Hematopoietic multipotent progenitor cell (in vitro differentiated cells): ENCODE measurements at places on chromosomes 13 and 19. TPM values are rescaled to one million over a fixed set of nuclear protein-coding genes. Genes with fewer than 3 reads are reported as not detected.

DNA sequence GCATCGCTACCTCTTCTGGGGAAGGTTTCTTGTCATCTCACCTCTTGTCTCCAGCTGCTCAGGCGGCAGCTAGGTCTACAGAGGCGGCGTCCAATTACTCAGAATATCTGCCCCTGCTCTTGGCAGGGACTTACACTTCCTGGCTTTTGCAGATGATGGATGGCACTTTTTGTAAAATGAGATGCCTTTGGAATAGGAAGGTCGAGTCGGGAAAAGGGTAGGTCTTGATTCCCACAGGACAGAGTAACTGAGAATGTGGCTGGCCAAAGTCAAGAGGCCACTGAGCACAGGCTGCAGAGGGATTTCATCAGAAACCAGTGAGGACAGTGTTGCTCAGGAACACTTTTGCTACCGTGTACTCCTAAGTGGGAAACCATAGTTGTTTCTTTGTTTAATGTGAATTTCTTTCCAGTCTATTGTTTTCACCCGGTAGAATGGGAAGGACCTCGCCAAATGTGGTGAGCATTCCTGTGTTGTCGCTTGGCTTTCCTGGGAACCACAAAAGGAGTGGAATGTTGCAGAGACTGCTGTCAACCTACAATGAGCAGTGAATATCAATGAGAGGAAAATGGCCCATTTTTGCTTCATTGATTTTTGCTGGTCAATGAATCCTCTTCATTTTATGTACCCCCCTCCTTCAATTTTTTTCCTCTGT lies 383.7 kb downstream of the HS6ST3 start:
- no peak for DNase-seq

DNA sequence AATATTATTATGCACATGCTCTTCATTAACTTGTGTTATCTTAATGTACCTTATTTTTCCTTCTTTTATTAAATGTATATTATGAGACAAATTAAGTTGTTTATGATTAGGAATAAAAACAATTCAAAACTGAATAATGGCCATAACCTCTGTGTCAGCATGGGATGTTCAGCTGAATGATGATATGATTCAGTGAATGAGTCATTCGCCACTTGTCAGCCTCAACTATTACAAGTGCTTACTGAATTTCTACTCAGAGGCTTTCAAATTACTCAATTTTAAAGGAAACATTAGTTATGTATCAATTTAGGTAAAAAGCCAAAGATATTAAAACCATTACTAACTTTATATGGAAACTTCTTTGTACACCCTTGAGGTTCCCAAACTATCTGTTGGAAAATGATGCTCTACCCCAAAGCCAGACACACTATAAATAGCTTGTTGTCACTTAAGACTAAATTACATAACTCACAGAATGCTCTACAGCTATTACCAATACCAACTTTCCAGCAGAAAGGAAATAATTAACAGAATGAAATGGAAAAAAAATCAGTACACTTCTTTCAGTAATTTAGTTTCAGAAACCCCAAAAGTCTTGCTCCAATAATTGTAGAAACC lies 14.4 kb downstream of the LIG4 start:
- no peak for DNase-seq

- peak; percentile 14 for DNase-seq
These were observed 34.4 kb downstream of the DNAJC15 start for GRCh38 chr13:43057653-43058317.

DNA sequence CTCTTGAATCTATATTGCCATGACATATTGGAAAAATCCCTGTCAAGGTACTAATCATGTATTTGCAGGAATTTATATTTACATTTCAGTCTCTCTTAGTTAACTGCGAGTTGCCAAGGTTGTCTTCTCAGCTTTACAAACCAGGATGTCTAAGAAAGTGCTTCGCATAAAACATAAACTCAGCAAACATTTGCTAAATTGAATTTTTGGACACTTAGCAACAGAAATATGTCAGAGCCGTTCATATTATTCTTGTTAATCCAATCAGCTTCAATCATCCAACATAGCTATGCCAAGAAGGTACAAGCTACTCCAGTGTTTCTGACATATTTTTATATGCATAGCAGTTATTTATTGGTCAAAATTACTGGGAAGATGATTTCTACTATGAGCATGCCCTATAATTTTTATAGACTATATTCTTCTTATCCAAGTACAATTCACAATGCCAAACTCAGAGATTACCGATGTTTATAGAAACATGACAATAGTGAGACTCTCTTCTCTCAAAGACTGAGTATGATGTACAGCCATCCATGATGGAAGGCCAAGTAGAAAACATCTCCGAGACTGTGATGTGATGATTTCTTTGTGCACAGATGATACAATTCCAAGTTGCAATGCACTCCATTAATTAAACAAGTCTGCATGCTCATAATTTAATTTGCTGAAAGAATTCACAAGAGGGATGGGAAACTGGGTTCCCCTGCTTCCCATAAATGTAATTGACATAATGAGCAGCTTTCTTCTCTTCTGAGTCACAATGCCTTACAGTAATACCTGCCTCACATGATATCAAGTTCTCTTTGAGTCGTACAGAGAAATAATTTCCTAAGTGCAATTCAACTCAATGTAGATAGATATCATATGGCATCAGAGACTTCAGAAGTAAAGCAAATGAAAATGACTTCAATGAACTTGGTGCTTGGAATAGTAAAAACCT lies 776.3 kb downstream of the EFNB2 start:
- DNase-seq, result no peak

- DNase-seq, result peak; percentile 70
These were observed 237.4 kb downstream of the RGCC start for GRCh38 chr13:41694545-41695301.

- DNase-seq, result no peak
These were observed 67.8 kb upstream of the CSNK1A1L start for GRCh38 chr13:37173214-37173613.

- no peak for DNase-seq
These were observed 2.5 kb downstream of the ITM2B start for GRCh38 chr13:48235341-48236135.

GRCh38 chr13:50200569-50200968 lies 185.3 kb downstream of the KCNRG start:
- no peak for DNase-seq

- DNase-seq, result no peak
These were observed 14.2 kb downstream of the TSHZ3 start for GRCh38 chr19:31334849-31335624.

DNA sequence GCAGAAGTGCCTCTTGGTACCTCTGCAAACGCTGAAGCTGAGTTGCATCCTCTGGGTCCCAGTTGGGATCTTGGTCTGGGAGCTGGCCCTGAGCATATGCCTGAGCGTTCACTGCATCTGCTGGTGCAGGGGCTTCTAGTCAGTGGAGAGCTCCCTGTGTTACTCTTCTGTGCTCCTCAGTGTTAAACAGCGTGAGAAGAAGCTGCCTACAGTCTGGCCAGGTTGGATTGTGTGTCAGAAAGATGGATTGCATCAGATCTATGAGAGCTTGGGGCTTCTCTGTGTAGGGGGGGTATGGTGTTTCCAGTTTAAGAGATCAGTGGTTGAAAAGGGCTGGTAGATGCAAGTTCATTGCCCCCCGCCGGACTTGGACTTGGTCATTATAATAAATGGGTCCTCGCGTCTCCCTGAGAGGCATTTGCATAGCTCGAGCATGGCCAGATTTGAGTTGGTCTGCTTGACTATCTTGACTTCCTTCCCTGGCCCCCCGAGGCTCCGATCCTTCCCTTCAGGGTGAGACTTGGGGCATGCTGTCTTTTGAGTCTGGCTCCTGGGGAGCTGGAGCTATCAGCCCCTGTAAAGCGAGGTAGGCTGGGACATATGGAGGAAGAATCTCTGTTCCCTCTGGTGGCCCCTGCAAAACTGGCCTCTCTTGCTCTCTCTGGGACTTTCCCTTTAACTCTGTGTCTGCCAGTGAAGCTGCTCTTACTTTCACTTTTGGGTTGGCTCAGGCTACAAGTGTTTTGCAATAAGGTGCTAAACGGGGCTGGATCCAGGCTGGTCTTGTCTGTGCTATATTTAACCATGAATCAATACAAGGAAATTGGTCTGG lies 52.9 kb downstream of the OR10H4 start:
- peak; percentile 75 for DNase-seq

DNA sequence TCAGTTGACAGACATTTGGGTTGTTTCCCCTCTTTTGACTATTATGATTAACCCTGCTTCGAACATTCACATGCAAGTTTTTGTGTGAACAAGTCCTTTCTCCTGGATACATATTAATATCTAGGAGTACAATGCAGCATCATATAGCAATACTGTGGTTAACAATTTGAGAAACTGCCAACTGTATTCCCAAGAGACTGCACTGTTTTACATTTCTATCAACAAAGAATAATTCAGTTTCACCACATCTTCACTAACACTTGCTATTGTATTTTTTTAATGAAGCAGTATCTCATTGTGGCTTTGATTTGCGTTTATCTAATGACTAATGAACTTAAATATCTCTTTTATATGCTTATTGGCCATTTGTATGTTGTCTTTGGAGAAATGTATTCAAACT lies 184.6 kb upstream of the NBEA start:
- DNase-seq, result no peak

- DNase-seq, result peak; percentile 18
These were observed 23.4 kb downstream of the ZDHHC20 start for GRCh38 chr13:21435687-21436151.

DNA sequence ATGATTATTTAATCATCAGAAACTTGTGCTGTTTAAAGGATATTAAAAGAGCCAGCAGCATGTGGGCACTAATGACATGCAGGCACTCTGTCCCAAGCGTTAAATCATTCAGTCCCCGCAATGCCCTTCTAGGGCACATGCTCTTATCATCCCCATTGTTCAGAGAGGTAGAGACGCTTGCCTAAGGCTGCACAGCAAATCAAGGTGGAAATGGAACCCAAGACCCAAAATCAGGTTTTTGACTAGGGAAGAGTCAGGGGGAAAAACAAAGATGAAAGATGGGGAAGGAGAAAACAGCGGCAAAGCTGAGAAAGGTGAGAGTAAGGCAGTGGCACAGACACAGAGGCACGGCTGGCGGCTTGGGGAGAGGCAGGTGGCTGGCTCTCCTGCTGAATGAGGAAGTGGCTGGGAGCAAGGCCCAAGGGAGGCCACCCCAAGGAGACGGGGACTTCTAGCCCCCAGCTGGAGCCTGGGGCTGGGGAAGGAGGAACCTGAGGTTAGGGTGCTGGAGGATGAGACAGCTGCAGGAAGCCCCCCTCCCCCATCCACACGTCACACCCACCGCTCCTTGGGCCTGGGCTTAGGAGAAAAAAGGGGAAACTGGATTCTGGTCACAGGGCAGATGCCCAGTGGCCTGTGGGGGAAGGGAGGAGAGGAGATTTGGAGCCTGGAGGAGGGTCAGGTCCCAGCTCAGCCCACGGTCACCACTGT lies 1.0 kb upstream of the TYROBP start:
- no peak for DNase-seq

GRCh38 chr13:90008707-90009149 lies 1338.8 kb upstream of the MIR17HG start:
- DNase-seq, result no peak

DNA sequence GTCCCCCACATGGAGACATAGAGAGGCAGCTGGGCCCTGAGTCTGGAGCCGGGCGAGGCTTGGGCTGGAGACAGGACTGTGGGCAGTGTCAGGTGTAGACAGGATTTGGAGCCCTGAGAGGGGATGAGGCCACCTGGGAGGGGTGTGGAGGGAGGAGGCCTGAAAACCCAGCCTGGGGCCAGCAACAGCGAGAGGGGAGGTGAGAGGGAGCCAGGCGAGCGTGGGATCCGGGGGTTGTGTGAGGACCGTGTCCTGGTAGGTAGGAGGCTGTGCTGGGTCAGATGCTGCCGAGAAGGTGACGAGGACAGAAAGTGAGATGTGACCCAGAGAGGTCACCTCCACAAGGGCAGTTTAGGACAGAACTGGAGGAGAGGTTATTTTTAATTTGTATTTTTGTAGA lies 7.4 kb downstream of the MPND start:
- DNase-seq, result no peak

- DNase-seq, result no peak
These were observed 6.0 kb downstream of the ZNF614 start for GRCh38 chr19:52022193-52022592.

DNA sequence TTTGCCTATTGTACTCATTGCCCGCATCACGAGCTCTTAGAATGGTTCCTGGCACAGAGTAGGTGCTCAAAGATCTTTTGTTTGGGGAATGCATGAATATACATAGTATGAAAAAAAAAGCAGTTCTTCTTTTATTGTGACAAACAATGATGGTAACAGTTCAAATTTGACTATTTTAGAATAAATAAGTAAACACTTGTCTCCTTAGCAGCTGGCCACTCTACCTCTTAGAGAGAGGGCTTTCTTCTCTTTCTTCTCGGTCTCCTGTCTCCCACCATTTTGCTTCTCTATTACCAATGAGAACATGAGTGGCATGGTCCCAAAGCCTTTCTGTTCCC lies 639 bp upstream of the SLAIN1 start:
- no peak for DNase-seq

DNA sequence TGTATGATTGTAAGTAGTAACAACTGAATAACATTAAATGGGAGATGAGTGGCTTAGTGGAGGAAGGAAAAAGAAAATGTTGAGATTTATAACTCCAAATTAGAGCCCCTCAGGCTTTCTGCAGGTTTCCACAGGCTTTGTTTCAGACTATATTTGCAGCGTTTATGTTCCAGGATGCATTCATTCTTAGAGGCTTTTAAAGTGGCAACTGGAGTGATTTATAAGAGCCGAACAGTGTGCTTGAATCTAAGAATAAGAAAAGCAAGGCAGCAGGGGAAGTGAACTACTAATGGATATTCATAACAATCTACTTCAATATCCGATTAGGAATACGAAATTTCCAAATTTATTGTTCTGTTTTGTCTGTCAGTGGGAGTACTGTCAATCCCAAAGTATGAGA lies 91.0 kb downstream of the UFM1 start:
- DNase-seq, result no peak

GRCh38 chr19:1554968-1555367 lies 13.2 kb downstream of the MEX3D start:
- DNase-seq, result no peak

DNA sequence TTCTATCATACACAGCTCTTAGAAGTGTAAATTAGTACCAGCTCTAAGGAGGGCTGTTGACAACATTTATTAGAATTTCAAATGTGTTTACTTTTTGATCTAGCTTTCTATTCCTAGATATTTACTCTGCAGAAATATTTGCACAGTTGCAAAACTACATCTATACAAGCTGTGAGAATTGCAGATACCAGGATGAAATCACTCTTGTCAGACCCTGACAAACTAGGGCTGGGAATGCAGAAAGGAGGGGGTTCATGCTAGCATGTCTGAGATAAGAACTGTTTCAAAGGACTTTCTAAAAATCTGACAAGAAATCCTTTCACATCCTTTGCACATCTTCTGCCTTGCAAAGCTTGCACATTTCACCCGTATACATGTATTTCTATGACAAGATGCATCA lies 11.8 kb upstream of the PABPC3 start:
- DNase-seq, result no peak

MCF2L gene
- 3.2 TPM for total RNA-seq

EID2B gene
- 7.5 TPM for total RNA-seq

ZNF304 gene
- total RNA-seq, result 7.0 TPM

ZNF709 gene
- 7.5 TPM for total RNA-seq

SMIM44 gene
- total RNA-seq, result not detected

ZNF534 gene
- under 0.01 TPM for total RNA-seq

TEX29 gene
- total RNA-seq, result not detected

DIRAS1 gene
- total RNA-seq, result 7.3 TPM

COMP gene
- total RNA-seq, result under 0.01 TPM

MISP gene
- total RNA-seq, result 0.27 TPM

ZIK1 gene
- total RNA-seq, result 24.2 TPM

MAP2K7 gene
- 21.5 TPM for total RNA-seq
